Astrocyte of the hippocampus (primary cell): ENCODE measurements at places on chromosomes 12 and 14.

DNA sequence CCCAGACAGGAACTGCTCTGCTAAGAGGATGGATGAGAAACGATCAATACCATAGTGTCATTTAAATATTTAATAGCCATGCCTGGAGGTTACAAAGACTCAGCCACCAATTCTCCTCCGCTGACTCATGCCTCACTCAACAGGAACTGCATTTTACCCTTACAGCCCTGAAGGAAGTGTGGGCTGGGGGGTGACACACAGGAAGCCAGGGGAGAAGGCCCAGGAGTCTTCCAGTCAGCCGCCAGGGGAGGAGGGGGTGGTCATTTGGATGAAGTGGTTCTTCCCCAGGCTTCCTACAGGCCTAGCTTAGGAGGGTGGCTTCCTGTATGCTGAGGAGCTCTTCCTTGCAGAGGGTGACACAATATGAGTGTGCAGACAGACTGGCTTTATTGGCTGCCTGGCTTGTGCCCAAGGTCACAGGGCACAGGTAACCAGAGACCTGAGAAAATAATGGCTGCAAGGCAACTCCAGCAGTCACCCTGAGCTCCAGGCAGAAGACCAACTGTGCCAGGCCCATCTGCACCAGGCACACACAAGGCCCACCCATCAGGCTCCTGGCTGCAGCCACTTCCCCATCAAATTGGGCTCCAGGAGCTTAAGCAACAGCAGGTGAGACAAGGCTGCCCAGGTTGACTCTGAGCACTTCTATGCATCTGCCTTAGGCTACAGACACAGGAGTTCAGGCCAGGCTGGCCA, 30.6 kb upstream of the RPLP0 start:
- peak; percentile 93 for DNase-seq

DNA sequence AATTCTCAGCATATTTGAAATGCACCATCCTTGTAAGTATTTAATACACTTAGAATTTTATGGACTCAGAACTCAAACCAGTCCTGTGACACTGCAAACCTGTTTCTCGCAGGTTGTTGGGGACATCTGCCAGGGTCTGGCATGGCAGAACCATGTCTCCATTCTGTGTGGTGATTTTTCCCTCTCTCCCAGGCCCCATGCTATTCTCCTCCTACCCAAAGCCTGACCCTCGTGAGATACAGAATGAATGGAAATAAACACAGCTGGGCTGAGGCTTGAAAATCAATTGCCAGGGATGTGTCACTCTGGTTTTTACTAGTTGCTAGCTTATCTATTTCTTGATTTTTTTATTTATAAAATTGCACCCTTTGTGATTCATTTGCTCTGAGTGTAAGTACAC, 19.8 kb downstream of the TPH2 start:
- DNase-seq, result no peak

- DNase-seq, result no peak
Observed at GRCh38 chr12:39036105-39036504, 130.7 kb upstream of the CPNE8 start.

GRCh38 chr14:100522616-100523099, 64.6 kb downstream of the BEGAIN start:
- no peak for DNase-seq

- peak; percentile 51 for DNase-seq
Observed at GRCh38 chr12:90938451-90938850, 16.5 kb downstream of the CCER1 start.

GRCh38 chr12:69457433-69457832, 12.8 kb upstream of the FRS2 start:
- no peak for DNase-seq

GRCh38 chr12:59500335-59500734, 95.5 kb upstream of the SLC16A7 start:
- DNase-seq, result no peak

DNA sequence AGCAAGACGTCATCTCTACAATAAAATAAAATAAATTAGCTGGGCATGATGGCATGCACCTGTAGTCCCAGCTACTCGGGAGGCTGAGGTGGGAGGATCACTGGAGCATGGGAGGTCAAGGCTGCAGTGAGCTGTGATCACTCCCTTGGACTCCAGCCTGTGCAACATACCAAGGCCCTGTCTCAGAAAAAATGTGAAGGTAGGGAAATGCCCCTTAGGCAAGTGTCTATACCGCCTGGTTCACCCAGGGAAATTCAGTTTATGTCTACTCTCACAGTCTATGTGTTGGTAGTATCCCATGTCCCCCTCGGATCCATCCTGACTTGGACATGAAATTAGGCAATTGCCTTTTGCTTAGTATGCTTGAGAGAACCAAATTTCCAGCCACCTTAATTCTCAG, 88.4 kb upstream of the TMEM132C start:
- no peak for DNase-seq

- DNase-seq, result no peak
Observed at GRCh38 chr12:103956509-103957027, 9.1 kb upstream of the TDG start.

DNA sequence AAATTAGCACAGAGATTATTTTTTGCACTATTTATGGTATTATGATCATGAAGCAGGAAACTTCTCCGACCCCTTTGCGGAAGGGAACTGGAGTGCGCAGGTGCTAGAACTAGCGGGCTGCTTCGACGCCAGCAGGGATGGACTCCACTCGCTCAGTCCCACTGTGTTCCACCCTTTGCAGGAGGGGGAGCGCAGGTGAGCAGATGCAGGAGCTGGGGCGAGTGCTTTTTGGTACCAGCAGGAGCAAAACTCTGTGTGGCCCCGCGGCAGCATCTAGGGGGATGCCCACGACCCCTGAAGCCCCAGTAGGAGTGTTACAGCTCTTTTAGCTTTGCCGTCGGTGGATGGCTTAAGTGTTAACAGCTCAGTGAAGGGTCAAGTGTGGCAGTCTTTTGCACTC, 113.9 kb downstream of the TMEM132D start:
- DNase-seq, result no peak

DNA sequence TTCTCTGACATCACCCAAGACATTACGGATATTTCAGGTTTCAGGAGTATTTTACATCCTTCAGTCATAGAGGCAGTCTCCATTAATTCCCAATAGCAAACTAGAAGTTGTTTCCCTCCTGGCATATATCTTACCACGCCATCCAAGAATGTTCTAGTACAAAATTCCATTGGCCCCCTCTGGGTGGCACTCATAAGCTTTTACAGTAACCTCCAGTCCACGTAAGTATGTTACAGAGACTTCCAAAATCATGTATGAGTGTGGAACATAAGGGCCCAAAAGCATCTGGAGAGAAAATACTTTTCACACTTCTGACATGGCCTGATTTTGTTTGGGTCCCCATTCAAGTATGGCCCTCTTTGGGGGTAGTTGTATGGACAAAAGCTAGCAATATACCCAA, 58.1 kb upstream of the DHRS4 start:
- no peak for DNase-seq

DNA sequence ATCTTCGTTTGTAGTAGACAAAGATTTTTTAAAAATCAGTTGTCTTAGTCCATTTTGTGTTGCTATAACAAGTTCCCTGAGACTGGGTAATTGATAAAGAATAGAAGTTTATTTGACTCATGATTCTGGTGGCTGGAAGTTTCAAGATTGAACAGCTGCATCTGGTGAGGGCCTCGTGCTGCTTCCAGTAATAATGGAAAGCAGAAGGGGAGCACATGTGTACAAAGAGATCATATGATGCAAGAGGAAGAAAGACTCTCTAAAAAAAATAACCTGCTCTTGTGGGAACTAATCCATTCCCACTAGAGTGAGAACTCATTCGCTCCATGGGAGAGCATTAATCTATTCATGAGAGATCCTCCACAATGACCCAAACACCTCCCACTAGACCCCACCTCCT, 24.8 kb downstream of the MUCL1 start:
- DNase-seq, result no peak

DNA sequence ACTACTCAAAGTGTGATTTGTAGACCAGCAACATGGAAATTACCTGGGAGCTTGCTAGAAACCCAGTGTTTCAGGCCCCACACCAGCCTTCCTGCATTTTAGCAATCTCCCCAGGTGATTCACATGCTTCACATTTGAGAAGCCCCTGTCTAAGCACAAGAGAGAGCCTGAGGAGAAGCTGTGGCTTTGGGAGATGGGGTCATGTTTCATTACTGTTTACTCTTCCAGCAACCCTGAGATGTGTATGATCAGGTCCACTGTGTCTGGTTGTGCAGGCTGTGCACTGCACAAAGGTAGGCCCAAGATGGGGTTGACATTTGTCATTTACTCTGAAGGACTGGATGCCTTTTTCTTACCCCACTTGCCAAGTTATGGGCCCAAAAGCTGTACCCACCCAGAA, 190.1 kb downstream of the SLC41A2 start:
- no peak for DNase-seq

- DNase-seq, result no peak
Observed at GRCh38 chr12:70007687-70008086, 182.7 kb downstream of the MYRFL start.

DNA sequence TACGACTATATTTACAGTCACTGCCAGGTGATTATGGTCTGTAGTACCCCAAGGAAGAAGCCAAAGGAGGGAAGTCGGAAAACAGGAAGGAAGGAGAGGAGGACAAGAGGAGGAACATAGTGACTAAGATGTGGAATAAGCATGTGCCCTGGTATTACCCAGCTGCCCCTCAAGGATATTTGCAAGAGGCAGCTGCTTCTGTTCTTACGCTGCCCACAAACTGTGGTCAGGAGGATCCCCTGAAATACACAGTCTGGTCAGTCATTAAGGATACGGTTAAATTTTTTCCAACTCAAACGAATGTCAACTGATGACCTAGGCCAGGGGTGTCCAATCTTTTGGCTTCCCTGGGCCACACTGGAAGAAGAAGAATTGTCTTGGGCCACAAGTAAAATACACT, 126.5 kb downstream of the CMAS start:
- DNase-seq, result no peak

GRCh38 chr12:26126340-26127284, 1.8 kb upstream of the BHLHE41 start:
- peak; percentile 96 for DNase-seq
